ENCODE measurements at places on chromosomes 5 and 9.
A peak's percentile ranks its signal among the peaks of the same experiment; 100 is the strongest.

GRCh38 chr9:91174772-91175171, 186.9 kb downstream of the AUH start:
- no peak for DNase-seq

GRCh38 chr9:128124873-128125579, 2.5 kb downstream of the PTGES2 start:
- peak; percentile 34 for DNase-seq

GRCh38 chr5:93904917-93905316, 163.5 kb upstream of the POU5F2 start:
- no peak for DNase-seq

DNA sequence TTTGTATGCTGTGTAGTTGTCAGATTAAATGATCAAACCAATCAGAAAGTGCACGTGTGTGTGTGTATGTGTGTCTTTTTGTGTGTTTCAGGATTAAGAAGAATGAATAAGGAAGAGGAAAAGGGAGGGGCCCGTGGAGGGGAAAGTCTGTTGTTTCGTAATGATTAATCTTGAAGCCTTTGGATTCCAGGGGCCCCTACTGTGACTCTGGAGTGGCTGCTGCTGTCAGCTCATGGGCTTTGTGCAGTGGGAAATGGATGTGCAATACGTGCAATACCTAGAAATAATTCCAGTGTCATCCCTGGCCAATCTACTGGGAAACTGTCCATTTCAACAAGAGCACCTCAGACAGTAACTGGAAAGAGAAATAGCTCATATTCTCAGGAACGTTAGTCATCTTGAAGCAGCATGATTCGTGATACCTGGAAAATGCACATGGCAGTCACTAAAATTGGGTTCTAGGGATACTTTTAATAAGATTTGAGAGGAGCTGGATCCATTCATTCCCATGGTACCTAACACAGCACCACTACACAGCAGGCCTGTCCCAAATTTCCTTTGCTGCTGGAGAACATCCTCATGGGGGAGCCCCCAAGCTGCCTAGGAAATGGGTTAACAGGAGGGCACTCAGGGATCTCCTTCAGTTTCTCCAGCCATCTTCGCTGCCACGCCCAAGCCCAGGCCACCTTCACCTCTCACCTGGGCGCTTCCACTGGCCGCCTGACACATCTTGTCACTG, 186.3 kb downstream of the NR3C1 start:
- DNase-seq: no peak

GRCh38 chr9:137757139-137757538, 120.4 kb upstream of the CACNA1B start:
- no peak for DNase-seq

- no peak for DNase-seq
These were observed 11.8 kb downstream of the BRD3 start for GRCh38 chr9:134055981-134056461.

DNA sequence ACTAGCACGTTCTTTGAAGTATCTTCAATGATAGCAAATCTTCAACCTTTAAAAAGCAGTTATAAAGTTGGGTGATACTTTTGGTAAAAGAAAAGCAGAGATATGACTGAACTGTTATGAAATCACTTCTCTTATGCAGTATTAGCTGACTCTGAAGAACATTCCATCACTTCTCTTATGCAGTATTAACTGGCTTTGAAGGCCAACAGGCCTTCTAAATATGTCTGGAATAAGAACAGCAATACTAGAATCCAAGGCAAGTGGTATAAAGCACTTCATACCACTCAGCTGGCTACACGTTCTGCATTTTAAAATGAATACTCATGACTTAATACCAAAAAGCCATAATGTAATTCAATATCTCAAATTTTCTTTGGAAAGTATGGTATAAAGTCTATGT, 17.3 kb downstream of the SKIC3 start:
- no peak for DNase-seq

- no peak for DNase-seq
These were observed 14.7 kb downstream of the PTGER4 start for GRCh38 chr5:40694433-40694832.

DNA sequence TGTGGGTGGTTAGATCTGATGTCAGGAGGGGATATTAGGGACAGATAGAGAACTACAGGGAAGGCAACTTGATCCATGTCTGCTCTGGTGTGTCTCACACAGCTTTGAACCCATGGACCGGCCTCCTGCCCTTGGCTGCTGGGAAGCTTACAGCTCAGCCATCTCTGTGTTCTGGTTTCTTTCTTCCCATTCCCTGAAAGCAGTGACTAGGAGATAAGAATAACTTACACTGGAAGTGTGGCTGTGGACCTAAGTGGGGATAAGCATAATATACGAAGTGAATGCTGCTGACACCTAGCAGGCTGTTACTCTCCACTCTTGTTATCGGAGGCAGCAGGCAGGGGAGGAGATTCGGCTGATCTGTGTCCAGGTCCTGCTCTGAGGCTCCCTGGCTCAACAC, 282.3 kb upstream of the TUT7 start:
- DNase-seq: no peak

DNA sequence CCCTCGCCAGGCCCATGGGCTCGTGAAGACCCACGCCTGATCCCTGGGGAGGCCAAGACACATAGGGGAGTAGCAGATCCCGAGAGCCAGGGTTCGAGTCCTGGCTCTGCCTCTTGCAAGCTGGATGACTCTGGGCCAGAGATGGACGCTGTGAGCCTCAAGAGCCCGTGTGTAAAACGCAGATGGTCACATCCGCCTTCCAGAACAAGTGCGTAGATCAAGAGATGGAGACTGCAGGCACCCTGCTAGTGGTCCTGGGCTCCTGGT, 8.2 kb downstream of the ST6GALNAC4 start:
- no peak for DNase-seq

DNA sequence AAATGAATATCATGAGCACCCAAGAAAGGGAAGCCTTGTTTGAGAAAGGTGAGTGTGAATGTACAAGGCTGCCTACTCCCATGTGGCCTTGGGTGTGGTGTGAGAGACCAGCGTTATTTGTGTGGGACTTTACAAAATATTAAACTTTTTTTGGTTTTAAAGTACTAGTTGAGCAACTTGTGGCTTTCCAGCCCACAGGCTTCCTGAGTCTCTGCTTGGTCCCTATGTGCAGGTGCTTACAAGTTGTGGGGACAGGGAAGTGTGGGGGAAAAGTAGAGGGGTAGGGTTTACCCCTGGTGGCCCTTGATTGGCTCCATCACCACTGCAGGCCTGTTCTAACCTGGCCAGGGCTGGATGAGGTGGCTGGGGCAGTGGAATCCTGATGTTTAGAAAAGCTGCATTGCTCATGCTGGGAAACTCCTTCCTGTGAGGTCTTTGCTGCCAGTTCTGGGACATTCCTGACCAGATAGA, 19.7 kb downstream of the PTTG1 start:
- no peak for DNase-seq

GRCh38 chr5:131382407-131383395, 118.8 kb downstream of the CDC42SE2 start:
- peak; percentile 35 for DNase-seq

GRCh38 chr5:174338185-174339010, 292.9 kb downstream of the NSG2 start:
- DNase-seq: no peak

GRCh38 chr9:95819636-95820035, 55.9 kb upstream of the ERCC6L2 start:
- no peak for DNase-seq

- no peak for DNase-seq
These were observed 421.5 kb upstream of the DAP start for GRCh38 chr5:11182441-11183080.

DNA sequence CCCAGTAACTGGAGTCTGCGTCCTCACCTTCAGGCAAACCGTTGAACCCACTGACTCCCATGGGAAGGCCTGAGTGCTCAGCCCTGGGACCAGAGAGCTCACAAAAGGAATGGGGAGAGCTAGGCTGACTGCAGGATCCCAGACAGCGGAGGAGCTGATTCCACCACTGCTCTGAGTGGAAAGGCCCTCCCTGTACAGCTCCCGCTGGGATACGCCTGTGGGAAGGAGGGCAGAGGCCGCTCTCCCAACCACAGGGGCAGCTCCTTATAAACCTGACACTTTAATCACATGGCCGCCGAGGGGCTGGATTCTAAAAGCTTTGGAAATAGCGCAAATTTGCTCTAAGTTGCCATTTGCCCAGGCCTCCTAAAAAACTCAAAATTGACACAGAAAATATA, 37.1 kb downstream of the DBH start:
- DNase-seq: no peak

GRCh38 chr5:42854795-42855194, 43.1 kb upstream of the SELENOP start:
- no peak for DNase-seq

- DNase-seq: no peak
These were observed 32.7 kb downstream of the FAM13B start for GRCh38 chr5:138000102-138000723.

- DNase-seq: no peak
These were observed 75.3 kb downstream of the ARHGAP26 start for GRCh38 chr5:142845402-142845921.

DNA sequence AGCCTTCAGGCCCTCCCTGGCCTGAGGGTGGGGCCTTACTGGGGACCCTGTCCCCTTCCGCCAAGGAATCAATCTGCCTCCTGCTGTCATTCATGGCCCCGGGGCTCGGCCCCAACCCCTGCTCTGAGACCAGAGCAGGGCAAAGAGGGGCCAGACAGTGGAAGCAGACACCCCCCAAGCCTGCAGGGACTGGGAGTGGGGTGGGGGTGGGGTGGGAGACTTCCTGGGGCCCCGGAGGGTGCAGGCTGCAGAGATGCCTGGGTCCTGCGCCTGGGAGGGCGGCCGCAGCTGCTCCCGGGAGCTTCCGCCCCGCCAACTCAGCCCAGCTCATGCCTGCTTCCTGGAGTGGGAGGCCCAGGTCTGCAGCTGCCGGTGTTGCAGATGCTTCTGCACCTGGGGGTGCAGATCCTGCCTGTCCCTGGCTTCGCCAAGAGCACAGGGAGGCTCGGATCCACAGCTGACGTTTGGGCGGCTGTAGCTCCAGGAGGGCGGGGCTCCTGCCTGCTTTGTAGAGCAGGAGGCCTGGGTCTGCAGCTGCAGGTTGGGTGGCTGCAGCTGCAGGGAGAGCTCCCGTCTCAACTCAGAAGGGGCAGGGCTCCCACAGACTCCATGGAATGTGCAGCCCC, 6.2 kb downstream of the KIF4B start:
- DNase-seq: no peak

DNA sequence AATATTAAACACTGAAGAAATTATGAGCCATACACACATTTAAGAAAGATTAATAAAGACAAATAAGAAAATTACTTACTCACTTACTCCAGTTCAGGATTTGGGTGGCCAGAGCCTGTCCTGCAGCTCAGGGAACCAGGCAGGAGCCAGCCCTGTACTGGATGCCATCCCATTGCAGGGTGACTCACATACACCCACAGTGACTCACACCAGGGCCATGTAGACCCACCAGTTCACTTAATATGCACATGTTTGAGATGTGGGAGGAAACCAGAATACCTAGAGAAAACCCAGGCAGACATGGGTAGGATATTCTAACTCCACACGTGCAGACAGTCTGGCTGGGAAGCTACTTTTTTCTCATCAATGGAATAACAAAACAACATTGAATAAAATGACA, 49.6 kb upstream of the ADRB2 start:
- DNase-seq: no peak

GRCh38 chr5:132488590-132488989, 2.0 kb downstream of the IRF1 start:
- DNase-seq: no peak

DNA sequence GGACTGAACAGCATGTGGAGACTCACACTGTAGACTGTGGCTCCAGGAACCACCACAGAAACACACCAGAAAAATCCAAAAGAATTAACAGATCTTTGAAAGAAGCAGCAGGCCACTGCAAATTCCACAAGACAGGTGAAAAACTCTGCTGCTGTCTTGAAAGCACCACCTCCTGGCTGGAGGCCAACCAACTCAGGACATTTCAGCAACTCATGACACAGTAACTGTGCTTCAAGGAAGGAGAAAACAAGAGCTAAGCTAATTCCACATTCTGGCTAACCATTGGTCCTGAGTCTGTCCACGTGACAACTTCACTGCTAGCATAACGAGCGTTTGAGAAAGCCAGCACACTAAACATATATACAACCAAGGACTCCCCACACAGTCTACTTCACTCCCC, 625.1 kb downstream of the PRELID2 start:
- no peak for DNase-seq

- DNase-seq: no peak
These were observed 192.3 kb upstream of the TLX3 start for GRCh38 chr5:171116719-171117118.

- no peak for DNase-seq
These were observed 106.0 kb downstream of the SMARCA2 start for GRCh38 chr9:2120926-2121689.

- DNase-seq: no peak
These were observed 280.3 kb downstream of the GADD45G start for GRCh38 chr9:89885156-89885555.

DNA sequence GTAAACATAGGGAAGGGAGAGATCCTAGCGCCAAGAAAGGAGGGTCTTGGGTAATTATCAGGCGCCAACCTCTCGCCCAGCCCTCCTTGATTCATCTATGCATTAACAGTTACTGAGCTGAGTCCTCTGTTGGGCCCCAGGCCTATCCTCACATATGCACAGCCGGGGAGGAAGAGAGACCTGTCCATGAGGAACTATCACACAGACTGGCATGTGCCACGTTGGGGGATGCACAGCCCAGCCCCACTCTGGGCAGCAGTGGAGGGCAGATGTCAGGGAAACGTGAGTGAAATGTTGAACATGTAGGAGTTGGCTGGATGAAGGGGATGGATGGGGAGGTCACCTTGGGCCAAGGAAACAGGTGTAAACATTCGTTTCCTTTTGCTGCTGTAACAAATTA, 18.8 kb upstream of the ENHO start:
- no peak for DNase-seq

GRCh38 chr5:132376694-132377641, 7.5 kb downstream of the SLC22A5 start:
- DNase-seq: no peak

DNA sequence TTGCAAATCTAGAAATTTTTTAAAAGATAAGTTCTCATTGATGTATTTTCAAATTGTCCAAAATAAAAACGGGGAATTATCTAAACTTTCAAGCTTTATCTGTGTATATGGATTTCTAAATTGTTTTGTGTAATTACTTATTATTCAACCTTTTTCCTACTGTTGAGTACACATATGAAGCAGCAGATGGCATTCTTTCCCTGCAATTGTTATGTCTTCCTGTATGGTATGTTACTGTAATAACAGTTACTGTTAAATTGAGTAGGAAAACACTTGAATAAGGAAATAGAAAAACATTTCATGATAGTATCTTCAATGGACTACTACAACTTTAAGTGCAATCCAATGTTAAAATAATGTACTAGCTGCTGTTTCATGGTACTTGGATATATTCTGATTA, 124.8 kb downstream of the RANBP17 start:
- no peak for DNase-seq

DNA sequence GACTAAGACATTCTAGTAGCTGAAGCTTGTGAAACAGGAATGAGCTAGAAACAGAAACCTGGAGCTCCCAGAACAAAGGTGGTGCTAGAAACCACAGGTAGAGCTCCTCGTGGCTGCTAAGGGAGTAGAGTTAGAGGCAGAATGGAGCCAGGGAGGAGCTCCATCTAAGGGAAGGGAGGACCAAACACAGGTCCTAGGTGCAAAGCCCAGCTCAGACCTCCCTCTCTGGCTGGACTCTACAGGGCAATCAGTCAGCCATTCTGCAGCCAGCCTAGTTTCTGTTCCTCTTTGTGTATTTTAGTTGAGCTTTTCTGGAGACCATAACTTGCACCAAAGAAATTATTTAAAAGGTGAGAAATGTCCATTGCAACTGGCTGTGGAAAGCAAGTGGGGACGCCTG, 70.4 kb downstream of the CRB2 start:
- DNase-seq: no peak

- DNase-seq: no peak
These were observed 49.0 kb downstream of the PPARGC1B start for GRCh38 chr5:149779124-149779465.

- DNase-seq: no peak
These were observed 20.6 kb upstream of the IL7R start for GRCh38 chr5:35835796-35836742.
